ENCODE measurements at places on chromosomes 16 and 17.

GRCh38 chr17:82449131-82449882 lies 1.2 kb downstream of the CYBC1 start:
- DNase-seq = peak; percentile 57

GRCh38 chr17:5877948-5878347 lies 192.2 kb upstream of the WSCD1 start:
- DNase-seq = no peak

- no peak for DNase-seq
Measured at GRCh38 chr16:56998352-56998751, 9.0 kb downstream of the NLRC5 start.

DNA sequence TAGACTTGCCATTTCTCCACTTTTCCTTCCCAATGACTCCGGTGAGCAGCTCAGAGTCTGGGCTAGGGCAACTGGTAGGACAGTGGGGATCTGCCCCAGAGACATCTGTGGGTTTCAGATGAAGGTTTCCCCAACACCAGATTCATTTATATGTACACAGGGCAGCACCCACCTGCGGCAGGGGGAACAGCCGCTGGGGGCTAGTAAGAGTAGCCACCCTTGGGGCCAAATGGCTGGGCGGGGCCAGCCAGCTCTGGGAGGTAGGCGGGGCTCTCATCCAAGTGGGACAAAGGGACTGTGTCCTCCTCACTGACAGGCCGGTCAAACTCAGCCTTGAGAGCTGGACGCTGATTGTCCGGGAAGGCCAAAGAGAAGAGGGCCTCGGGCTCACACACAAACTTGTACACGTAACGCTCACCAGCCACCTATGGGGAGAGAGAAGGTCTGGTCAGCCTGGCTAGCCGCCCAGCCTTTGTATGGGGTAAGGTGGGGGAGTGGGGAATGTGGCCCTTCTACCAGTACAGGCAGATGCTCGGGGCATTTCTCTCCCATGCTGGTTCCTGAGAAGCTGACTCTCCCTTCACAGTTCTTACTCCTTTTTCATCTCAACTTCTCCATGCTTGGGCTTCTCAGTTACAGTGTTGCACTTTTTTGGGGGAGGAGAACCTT lies 17.7 kb downstream of the ETV4 start:
- no peak for DNase-seq

GRCh38 chr16:75354170-75354569 lies 79.1 kb downstream of the CFDP1 start:
- no peak for DNase-seq

GRCh38 chr17:45948881-45949624 lies 50.0 kb upstream of the STH start:
- peak; percentile 67 for DNase-seq

DNA sequence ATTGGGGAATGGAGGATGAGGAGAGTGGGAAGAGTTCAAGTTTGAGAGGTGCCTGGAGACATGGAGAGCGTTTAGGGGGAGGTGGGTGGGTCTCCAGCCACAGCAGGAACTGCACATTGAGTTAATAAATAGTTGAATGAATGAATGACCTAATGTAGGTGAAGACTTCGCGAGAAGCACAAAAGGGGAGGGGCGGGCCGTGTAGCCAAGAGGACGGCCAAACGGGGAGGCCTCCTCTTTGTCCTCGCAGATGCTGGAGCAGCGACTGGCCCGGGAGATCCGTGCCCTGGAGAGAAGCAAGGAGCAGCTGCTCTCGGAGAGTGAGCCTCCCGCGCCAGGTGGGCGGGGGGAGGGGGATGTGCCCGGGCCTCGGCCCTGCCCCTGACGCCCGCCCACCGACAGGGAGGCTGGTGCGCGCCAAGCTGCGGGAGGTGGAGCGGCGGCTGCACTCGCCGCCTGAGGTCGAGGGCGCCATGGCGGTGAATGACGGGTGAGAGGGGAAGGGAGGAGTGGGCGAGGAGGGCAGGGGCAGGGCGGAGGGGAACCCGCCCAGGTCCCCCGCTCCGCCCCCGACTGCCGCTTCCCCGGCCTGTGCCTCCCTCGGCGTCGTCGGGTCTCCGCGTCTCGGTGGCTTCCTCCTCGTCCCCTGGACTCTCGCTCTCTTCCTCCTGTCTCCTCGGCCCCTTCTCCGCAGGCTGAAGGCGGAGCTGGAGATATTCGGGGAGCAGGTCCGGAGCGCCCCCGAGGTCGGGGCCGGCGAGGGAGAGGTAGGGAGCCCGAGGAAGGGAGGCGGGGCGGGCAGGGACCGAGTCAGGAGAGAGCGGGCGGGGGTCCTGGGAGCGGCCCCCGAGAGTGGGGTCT lies 12.9 kb downstream of the SYCE1L start:
- peak; percentile 76 for DNase-seq

DNA sequence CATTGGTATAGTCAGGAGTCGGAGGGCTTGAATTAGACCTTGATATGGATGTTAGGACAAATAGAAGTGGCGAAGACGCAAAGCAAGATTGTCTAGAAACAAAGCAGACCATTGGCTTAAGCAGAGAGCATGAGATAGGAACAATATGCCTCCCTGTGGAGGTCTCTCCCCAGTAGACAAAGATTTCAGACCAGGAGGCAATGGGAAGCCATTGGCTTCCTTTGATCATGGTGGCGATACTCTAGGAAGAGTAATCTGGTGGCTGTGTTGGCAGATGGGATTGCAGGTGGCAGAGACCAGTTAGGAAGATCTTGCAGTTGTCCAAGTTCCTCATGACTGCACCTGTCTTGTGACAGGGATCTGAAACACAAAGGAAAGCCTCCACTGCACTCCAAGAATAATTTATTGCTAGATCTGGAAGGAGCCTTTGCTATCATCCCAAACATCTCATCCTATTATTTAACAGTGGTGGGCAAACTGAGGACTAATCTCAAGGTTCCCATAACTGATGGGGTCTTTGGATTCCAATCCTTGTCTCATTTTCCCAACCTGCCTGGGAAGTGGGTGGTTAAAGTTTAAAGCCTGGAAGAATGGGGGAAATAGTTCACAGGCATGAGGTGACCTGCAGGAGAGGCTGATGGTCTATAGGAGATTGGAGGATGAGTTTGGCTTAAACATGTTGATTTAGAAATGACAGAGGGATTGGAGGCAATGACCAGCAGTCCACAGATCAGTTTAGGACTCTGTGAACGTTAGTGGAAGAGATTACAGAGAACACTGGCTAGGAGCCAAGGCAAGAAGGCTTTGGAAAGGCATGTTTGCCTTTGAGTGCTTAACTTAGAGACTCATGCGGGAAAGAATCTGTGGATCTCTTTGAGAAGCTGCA lies 37.0 kb downstream of the HLF start:
- no peak for DNase-seq

GRCh38 chr17:4836221-4836620 lies 3.1 kb downstream of the MINK1 start:
- no peak for DNase-seq

GRCh38 chr17:68228817-68229570 lies 18.8 kb upstream of the AMZ2 start:
- DNase-seq = no peak

GRCh38 chr16:15980329-15980728 lies 30.9 kb downstream of the ABCC1 start:
- no peak for DNase-seq

GRCh38 chr16:13186813-13187212 lies 285.4 kb downstream of the SHISA9 start:
- no peak for DNase-seq

GRCh38 chr16:75502916-75503605 lies 7.8 kb upstream of the CHST6 start:
- DNase-seq = no peak

DNA sequence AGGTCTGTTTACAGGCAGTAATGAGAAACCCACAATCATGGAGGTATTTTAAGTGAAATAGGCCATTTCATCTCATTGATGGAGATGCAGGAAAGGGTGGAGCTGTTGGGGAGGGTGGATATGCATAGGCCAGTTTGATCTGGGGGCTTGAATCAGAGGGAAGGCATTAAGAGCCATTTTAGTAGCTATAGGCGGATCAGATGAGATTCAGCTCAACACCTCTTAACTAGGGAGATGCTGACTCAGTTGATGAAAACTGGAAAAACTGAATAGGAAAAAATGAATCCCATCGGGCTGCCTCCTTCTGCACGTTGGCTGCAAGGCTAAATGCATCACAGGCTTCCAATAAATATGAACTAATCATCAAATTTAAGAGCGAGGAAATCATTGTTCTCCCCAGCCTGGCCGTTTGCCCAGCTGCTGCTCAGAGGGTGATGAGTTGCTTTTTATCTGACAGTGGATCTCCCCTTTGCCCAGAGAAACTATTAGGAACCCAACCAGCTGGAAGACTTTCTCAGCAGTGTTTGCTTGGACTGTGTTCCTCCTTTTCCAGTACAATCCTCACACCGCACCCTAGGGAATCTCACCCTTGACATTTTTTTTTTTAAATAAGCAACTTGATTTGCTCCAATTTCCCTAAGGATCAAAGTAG lies 149.6 kb downstream of the SOX9 start:
- no peak for DNase-seq

DNA sequence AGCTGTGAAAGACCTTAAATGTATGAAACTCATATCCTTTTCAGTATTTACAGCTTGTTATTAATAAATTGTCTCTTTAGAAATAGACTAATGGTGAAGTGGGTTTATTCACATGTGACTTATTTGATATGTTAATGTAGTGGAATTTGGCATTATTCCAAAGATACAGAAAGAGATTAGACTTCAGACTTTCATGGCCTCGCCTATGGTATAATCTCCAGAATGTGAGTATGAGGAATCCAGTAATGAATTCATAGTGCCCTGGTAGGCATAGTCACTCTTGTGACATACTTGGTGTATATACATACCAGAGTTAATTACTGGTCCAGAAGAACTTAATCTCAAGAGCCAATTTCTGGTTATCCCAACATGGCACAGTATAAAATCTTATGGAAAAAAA lies 72.7 kb downstream of the OMG start:
- DNase-seq = no peak

GRCh38 chr17:47189732-47190237 lies 690 bp upstream of the CDC27 start:
- DNase-seq = no peak

- no peak for DNase-seq
Measured at GRCh38 chr16:65576631-65577030, 454.8 kb upstream of the CDH11 start.

- DNase-seq = peak; percentile 38
Measured at GRCh38 chr17:58337210-58337599, 8.6 kb upstream of the TSPOAP1 start.

DNA sequence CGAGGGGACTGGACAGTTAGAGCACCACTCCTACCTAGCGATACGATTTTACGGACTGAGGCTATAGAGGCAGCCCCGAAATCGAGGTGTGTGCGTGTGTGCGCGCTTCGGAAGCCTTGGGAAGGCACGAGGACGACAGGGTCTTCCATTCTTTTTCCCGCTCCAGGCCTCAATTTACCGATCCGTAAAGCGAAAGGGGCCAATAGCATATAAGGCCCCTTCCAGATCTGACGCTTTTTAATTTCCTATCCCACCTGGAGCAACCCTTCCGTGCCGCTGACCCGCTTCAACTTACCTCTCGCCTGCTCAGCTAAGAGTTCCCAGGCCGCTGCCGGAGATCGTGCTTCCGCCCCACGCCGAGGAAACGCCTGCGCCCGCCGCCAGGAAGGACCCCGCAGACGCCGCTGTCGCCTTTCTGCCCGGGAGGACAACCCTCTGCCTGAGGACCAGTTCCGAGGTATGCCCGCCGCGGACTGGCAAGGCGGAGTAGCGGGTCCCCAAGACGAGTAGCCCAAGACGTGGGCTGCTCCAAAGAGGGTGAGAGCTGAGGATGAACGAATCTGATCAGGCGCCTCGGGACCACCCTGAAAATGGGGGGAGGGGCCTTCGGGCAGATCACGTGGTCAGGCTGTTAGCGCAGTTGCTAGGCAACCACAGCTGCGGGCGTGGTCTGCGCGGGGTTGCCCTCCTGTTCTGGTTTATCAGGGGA lies at the start of gene EFTUD2:
Gene EFTUD2 (minus strand): TSS at position 372 of the 709 bp plus-strand sequence. CDS start 4,924 bp downstream, outside the sequence.
- peak; percentile 93 for DNase-seq

GRCh38 chr17:42704490-42704836 lies 22.1 kb downstream of the CNTNAP1 start:
- no peak for DNase-seq

Measured in activated naive CD4-positive, alpha-beta T cell treated with anti-CD3 and anti-CD28 coated beads, Interleukin-2, amount 50 U/mL, for 16 hours (primary cell).